ENCODE measurements at places on chromosomes 3 and 15.

- no peak for DNase-seq
Measured at GRCh38 chr15:73174171-73174570, 121.9 kb downstream of the NEO1 start.

DNA sequence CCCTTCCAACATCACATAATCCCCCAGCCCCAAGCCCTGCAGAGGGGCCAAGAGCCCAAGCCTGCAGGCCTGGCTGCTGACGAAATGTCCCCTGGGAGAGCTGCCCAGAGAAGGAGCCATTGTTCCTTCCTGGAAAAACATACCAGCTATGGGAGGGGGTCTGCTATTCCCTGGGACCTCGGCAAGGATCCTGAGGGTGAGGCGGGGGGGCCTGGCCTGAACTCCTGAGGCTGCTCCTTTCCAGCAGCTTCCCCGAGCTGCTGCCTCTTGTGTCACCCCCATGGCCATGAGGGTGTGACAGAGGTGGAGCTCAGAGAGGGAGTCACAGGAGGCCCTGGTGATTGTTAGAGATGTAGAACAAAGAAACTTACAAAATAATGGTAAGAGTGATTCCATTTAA is 12.9 kb downstream of the LOXL1 start:
- DNase-seq, result no peak

- no peak for DNase-seq
Measured at GRCh38 chr3:13352621-13353131, 67.4 kb downstream of the NUP210 start.

- DNase-seq, result no peak
Measured at GRCh38 chr3:174318181-174318580, 541.0 kb upstream of the NAALADL2 start.

DNA sequence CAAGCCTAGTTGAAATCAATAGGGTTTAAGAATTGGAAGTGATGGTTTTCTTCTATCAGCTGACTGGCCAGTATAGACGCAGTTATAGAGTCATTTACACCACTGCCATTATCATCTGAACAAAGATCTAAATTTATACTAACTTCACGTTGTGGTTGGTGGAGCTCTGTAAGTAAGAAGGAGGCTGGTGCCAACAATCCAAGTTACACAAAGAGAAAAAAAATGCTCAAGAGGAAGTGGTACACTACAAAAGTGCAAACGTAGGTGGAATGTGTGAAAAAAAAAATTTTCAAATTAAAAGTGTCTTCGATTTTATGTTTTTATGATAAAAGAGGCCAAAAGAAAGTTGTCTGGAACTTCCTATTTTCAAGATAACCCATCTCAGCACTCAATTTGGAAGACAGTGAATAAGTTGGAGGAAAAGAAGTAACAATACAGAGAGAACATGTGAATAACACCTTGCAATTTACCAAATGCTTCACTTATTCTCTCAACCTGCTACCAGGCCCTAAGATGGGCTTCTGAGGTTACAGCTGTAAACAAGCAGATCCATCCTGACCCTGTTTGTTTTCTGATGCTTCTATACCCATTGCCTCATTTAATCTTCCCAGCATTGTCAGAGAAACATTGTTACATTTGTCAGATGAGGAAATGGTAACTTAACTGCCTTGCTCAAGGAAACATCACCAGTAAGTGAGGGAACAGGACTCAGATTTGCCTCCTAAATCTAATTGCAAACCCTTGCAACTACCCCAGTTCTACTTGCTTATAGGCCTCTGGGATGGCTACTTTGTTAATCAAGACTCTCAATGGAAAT is 12.0 kb upstream of the TASOR start:
- no peak for DNase-seq

GRCh38 chr15:40747685-40748631 is 7.1 kb downstream of the RMDN3 start:
- no peak for DNase-seq
